NCI-H2171 (cell line): ENCODE measurements at places on chromosomes 2 and 18.

DNA sequence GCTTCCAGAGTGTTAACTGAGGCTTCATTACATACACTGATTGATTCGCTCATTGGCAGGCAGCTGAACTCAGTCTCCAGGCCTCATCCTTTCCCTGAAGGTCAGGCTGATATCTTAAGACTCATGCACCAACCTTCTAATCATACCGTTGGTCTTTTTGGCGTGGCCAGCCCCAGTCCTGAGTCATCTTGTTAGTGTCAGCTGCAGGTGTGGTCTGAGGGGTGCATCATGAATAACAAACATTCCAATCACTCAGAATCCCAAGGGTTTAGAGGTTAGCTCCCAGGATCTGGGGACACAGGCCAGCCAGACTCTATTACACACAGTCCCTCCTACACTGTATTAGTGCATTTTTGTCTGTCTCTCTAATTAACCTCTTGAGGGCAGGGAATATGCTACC, 271.5 kb downstream of the HRH4 start:
- DNase-seq: no peak

DNA sequence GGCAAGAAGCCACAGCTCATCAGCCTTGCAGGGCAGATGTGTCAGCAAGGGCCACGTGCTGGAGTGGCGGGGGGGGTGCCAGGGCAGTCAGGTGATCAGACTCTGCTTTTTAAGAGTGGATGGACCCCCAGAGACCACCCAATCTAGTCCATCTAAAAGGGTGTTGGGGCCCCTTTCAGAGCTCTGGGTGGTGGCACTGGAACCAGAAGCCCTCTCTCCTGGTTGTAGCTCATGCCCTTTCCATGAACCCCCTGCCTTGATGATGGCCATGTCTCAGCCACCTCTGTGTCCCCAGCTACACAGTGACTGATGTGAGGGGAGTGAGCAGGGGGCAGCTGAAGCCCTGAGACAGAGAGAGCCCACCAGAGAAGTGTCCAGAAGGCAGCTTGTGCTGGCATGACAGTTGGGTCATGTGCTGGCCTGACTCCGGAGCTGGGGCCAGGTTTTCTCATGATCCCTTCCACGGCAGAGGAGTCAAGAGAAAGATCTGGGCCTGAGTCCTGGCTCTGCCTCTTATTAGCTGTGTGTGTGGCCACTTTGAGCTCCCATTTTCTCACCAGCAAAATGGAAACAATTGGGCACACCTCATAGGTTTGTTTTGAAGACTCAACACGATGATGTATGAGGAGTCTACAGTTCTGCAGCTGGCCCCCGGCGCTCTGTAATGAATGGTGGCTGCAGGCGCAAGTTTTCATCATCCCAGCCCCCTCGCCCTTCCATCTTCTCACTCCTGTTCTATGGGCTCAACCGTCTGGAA, 195.7 kb downstream of the ZFP36L2 start:
- no peak for DNase-seq

- no peak for DNase-seq
Observed at GRCh38 chr18:70073432-70073831, 125.8 kb upstream of the CD226 start.

DNA sequence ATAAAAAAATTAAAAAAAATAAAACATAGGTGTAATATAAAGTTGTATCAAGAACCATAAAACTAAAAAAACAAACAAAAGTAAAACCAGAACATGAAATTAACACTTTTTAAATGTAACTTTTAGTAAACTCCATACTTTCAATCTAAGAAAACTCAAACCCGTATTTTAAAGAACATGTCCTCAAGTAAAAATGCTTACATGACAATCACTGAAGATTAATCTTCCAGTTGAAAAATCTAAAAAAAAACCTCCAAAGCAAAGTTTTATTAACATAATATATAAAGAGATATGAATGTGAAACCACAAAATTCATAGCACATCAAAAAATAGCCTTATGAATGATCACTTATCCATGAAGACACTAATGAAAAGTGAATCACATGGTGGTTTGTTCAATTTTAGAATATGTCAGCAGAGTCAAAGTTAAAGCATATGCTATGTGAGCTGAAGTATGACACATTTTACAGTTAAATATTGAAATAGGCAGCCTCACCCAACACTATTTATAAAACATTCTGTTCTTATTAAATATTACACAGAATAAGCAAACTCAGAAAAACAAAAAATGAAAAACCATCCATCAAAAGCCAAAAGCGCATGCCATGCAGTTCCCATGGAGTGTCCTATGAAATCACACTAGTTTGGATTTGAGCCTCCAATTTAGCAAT, 23.1 kb upstream of the CHAC2 start:
- DNase-seq: no peak

DNA sequence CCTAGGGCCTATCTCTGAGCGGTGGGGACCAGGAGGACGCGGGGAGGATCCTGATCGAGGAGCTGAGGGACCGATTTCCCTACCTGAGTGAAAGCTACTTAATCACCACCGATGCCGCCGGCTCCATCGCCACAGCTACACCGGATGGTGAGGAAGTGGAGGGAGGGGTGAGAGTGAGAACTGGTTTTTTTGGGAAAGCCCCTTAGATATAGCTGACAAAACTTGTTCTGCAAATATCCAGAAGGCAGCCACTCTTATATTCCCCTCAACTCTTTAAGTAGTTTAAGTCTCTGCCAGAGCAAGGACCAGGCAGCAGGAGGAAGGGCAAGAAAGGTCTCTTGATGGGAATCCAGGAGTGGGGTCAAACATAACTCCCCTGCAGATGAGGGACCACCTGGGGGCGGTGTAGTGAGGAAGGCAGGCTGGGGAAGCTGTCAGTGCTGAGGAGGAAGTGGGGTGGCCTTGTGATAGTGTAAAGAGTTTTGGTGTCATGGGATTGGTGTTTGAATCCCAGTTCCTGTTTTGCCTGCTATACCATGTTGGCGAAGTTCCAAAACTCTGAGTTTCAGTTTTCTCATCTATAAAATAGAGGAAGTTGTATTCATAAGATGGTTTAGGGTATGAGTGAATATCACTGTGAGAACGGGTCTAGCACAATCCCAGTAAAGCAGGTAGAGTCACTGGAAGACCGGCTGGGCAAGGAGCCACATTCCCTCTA, 3.4 kb downstream of the NAGK start:
- DNase-seq: no peak

- DNase-seq: no peak
Observed at GRCh38 chr2:28101123-28101522, 210.6 kb downstream of the BABAM2 start.

DNA sequence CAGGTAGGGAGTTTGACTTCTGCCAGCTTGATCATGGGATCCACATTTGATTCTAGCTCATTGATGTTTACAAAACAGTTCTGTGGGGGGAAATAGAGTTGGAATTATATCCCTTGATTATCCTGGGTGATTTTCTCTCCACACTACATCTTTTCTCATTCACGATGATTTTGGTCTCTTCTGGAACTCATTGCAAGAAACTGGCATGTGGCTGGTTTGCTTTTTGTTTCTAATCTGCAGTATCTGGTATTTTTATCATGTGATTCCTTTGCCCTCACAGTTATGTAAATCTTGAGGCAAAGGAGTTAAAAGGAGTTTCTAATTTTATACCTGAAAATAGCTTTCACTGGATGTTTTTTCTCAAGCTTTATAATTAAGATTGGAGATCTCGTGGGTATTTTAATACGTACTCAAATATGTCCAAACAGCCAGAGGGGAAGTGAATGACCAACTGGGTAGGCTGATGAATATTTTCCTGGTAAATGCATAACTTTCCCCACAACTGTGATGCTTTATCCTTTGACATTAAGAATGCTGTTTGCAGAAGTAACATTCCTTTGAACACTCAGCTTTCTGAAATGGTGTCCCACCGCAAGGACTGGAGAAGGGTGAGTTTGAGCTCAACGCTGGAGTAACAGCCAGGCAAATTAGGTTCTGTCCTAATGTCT, 502.9 kb upstream of the ZEB2 start:
- no peak for DNase-seq

GRCh38 chr18:49055754-49056172, 105.0 kb upstream of the SMAD7 start:
- DNase-seq: no peak

DNA sequence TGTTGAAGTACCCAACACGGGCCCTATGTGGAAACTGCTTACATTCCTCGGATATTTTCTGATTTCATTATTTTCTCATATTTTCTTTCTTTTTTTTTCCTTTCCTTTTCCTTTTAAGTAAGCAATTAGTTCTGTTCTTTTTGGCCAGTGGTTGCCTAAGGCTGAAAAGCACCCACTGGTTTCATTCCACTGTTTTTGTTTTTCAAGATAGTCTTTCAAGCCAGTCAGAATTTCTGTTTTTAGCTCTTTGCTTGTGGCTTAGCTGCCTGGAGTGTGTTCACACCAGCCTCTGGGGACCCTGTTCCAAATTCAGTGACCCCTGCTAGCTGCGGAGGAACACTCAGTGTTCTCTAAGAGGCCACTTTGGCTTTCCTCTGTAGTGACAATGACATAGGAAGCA, 73.6 kb downstream of the NRP2 start:
- no peak for DNase-seq

DNA sequence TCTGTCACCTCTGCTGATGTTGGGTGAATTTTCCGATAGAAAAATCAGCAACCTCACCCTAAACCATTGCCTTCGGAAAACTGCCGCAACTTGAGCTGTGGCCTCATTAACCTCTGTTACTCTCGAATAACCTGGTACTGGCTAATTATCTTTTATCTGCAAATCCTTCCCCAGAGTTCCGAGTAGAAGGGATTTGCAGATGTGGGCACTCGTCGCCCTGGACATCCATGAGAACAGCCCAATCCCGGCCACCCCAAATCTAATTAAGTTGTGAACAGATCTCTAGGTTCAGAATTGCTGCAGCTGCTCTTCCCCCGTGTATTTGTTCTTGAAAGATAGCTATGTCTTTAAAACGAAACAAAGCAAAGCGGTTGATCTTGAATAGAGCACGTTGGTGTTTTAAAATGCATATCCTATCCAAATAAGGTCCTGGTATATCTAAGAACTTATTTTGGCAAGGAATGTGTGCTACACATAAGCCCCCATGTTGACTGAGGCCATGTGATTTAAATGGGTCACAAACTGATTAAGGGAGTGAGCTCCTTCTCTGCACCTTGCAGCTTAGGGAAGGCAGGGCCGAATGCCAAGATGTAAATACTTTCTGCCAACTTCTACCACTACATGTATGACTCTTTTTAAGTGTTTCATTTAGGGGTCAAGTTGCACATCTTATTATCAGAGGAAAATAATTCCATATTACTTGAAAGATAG, 88.2 kb downstream of the MTCL1 start:
- DNase-seq: no peak

- DNase-seq: no peak
Observed at GRCh38 chr2:195647302-195647701, 9.7 kb upstream of the SLC39A10 start.

- DNase-seq: no peak
Observed at GRCh38 chr2:12921321-12921720, 204.6 kb downstream of the TRIB2 start.

- DNase-seq: no peak
Observed at GRCh38 chr2:55949613-55950012, 26.0 kb upstream of the EFEMP1 start.

DNA sequence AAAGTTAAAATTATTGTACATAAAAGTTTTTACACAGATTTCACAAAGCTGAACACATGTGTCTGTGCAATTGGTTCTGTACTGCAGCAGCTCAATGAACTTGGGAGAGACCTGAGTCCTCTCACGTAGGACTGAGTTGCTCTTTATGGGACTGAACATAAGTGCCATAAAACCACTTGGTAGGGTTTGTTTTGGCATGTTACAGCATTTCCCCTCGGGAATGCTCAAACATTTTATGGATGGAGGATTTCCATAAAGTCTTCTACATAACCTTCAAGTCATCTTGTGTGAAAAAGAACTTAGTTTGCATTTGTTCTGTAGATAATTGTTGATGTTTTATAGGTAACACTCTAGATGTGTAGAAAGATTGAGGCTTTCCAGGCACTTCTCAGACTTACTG, 15.9 kb downstream of the LYPD6 start:
- no peak for DNase-seq

GRCh38 chr18:41972067-41972925, 17.3 kb downstream of the PIK3C3 start:
- no peak for DNase-seq

GRCh38 chr2:101733257-101733993, 35.9 kb downstream of the MAP4K4 start:
- no peak for DNase-seq

GRCh38 chr2:225768741-225769140, 369.2 kb downstream of the NYAP2 start:
- DNase-seq: no peak

- no peak for DNase-seq
Observed at GRCh38 chr2:99822474-99823207, 319.7 kb downstream of the AFF3 start.

- no peak for DNase-seq
Observed at GRCh38 chr2:4670331-4670730, 967.0 kb downstream of the DCDC2C start.

- no peak for DNase-seq
Observed at GRCh38 chr18:23924813-23925212, 89.7 kb upstream of the TTC39C start.

DNA sequence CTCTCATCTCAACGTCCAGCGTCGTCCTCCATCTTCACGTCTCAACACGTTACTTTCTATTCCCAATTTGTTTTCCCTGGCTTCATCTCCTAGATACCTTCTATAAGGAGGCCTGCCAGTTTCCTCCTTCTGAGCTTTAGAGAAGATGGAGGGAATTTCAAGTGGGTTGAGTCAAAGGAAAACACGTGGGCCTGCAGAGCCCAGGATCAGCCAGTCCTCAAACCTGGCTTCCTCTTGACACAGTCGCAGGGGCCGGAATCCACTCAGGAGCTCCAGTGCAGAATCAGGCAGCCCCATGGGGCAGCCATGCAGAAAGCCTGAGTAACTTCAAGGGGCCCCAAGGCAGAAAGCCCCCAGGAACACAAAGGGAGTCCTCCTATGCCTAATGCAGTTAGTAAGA, 14.5 kb upstream of the APCDD1 start:
- no peak for DNase-seq

DNA sequence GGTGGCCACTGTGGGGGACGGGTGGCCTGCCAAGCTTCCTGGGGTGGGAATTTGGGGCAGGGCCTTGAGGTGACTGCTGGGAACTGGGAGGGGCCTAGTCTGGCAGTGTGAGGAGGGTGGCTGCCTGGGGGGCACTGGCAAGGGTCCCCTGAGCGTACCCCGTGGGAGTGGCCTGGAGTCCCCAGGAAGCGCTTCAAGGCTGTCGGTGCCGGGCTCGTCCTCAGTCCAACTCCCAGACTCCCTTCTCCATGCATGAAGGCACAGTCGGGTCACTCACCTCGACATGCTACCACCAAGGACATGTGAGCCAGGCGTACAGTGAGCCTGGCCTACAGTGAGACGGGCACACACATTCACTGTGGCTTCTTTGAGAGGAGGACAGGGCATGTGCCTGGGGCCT, 105.3 kb downstream of the SMIM21 start:
- DNase-seq: no peak
